ENCODE measurements at places on chromosomes 5 and 9. TPM values are rescaled to one million over a fixed set of nuclear protein-coding genes. Genes with fewer than 3 reads are reported as not detected.

The SPAAR gene
- not detected for total RNA-seq

The BAAT gene
- 0.10 TPM for total RNA-seq

- peak; percentile 77 for DNase-seq
Measured at GRCh38 chr9:99057665-99058625, 47.0 kb upstream of the TGFBR1 start.

- DNase-seq, result no peak
Measured at GRCh38 chr9:115657695-115658094, 495.9 kb upstream of the PAPPA start.
